Urothelium cell line (cell line): ENCODE measurements at places on chromosomes 16 and 17.

DNA sequence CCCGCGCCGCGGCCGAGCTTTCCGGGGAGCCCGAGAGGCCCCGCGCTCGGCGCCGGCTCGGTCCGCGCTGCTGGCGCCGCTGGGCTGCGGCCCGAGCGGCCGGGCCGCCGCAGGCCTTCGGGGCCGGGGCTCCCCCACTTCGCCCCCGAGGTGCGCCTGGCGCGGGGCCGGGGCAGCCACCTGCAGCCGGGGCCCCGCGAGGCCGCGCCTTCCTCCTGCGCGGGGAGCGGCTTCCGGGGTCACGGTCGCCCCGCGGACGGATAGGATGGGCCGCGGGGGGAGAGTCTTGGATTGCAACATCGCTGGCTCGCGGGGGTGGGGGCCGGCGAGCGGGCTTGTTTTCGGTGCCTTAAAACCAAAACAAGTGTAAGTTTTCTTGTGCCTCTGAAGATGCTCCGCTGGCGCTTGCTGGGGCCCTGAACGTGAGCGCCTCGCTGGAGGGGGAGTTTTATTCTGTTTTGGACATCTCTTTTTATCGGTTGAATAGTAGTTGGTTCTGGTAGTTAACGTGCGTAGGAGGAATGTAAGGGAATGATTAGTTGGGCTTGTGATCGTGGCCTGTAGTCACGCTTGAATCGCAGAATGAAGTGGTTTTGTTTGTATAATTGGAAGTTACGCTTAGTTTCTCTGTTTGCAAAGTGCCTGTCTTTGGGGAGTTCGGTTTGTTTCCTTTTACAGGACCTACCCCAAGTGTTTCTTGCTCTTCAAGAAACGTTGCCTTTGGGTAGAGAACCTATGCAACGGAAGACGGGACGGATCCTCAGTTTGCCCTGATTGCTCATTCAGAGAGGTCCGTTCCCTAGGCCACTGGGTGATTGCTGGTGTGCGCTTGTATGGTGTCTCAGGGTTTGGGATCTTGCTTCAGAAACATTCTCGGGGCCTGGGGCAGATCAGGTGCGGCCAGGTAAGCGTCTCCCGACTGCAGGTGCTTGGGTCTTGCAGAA, 724 bp downstream of the UBE2I start:
- no peak for DNase-seq

DNA sequence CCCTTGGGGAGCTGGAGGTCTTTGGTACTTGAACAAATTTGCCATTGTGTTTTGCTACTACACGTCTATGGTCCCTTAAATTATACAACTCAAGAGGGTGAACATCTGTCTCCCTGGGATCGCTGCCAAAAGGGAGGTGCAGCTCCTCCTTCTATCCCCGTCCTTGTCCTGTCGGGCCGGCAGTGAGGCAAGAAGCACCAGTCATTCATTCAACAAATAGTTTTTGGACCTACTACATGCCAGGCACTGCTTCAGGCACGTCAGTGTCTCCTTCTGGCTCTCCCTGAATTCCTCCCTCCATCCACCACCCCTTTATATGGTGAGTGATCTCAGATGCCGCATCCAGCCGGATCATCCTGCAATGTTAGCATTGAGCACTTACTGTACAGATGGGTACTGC, 2.2 kb upstream of the RPL38 start:
- DNase-seq = no peak

- no peak for DNase-seq
Measured at GRCh38 chr16:70701036-70701435, 15.2 kb upstream of the MTSS2 start.

GRCh38 chr17:77086433-77087010, 54.2 kb upstream of the SEC14L1 start:
- DNase-seq = peak; percentile 88

DNA sequence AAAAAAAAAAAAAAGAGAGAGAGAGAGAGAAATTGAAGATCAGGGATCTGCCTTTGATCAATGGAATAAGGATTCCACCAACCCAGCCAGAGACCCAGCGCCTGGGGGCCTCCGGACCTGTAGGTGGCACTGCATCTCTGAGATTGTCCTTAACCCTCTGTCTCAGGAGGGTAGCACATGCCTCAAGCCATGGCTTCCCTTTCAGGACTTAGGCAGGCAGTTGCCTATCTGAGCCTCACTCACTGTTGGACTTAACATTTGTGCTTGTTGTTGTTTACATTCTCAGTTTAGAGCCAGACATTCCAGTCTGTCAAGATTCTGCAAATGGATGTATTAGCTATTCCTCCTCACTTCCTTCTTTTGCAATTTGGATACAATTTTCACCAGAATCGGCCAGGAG, 5.1 kb upstream of the SCNN1B start:
- DNase-seq = peak; percentile 29

- DNase-seq = peak; percentile 68
Measured at GRCh38 chr16:69397821-69398521, 12.2 kb upstream of the TERF2 start.
